ENCODE measurements at places on chromosomes 3 and 15.

- DNase-seq, result peak; percentile 39
Observed at GRCh38 chr3:10992943-10993728, 588 bp downstream of the SLC6A1 start.

DNA sequence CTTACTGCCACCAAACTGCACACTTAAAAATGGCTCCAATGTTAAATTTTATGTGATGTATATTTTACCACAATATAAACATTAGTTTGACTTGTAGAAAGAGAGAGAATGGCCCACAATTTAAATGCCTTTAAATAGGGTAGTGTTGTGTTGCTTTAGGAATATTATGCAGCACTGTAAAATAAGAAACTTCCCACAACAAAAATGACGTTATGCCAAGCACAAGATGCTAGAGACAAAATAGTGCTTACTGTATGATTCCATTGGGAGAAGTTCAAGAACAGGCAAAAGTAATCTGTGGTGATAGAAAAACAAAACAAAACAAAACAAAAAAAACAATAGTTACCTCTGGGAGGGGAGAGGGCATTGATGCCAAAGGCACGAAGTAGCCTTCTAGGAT, 91.3 kb downstream of the MEGF11 start:
- DNase-seq, result no peak

GRCh38 chr3:179671747-179672242, 19.0 kb downstream of the USP13 start:
- DNase-seq, result no peak

DNA sequence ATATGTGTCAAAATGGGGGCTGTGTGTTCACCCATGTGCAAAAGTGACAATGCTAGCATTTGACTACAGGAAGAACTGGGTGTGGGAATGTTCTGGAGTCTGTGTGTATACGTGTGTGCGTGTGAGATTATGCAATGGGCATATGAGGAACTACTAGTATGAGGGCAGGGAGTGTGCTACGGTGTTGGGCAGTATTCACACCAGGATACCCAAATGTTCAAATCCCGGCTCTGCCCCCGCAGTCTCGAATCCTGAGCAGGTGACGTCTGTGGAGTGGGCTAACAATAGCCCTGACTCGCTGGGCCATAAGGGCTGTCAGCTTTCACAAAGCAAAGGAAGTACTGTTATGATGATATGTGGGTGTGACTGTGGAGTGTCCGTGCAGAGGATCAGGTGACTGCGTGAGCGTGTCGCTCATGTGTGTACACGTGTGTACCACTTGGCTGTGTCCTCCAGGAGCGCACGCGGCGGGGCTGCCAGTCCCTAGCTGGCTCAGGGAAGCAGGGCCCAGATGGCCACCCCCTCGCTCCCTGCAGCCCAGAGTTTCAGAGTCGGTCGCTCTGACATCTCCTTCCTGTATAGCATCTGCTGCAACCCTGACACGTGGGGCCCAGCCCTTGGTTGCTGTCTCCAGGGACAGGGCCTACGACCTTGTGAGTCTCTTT, 27.2 kb downstream of the IQSEC1 start:
- no peak for DNase-seq

DNA sequence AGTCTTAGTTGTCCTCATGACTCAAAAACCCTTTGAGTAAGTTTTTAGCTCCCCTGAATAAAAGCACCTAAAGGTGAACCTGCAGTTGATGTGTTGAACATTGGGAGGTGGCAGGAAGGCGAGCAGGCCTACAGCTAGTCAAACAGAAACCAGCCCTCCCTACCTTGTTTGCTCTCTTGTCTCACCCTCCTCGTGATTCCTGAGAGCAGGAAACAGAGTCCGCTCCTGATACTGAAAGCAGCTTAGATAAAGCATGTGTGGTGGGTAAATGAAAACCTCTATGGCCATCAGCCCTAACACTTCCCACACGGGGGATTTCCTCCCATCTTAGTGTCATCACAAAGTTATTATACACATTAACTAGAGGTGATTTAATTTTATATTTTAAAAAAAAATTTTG, 21.8 kb upstream of the CLDN18 start:
- no peak for DNase-seq

GRCh38 chr3:71708476-71709105, 16.6 kb downstream of the EIF4E3 start:
- DNase-seq, result no peak

- DNase-seq, result peak; percentile 95
Observed at GRCh38 chr3:45224824-45225464, 1.1 kb downstream of the TMEM158 start.

DNA sequence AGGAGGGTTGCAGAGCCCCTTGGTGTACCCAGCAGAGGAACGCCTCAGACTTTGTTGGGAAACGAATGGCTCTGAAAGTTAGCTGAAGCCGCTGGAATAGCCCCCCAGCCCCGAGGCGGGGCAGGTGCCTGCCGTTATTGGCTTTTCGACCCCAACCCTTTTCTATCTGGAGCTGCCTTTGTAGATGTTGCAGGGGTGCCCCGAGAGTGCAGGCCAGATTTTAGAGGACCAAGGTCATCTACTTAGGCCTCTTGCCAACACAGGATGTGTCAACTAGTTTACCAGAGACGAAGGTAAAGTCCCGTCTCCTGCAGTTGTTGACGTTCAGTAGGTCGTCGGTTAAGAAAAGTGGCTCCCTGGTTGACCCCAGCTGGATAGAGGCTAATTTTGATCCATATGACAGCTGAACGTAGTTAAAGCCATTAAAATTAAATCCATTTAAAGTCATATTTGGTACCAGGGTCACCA, 579 bp upstream of the UBE3A start:
- no peak for DNase-seq

GRCh38 chr3:130773366-130773765, 26.7 kb upstream of the PIK3R4 start:
- no peak for DNase-seq

- DNase-seq, result no peak
Observed at GRCh38 chr15:93825682-93826081, 405.7 kb upstream of the MCTP2 start.

GRCh38 chr15:75431682-75432081, 19.8 kb downstream of the SIN3A start:
- DNase-seq, result peak; percentile 13

DNA sequence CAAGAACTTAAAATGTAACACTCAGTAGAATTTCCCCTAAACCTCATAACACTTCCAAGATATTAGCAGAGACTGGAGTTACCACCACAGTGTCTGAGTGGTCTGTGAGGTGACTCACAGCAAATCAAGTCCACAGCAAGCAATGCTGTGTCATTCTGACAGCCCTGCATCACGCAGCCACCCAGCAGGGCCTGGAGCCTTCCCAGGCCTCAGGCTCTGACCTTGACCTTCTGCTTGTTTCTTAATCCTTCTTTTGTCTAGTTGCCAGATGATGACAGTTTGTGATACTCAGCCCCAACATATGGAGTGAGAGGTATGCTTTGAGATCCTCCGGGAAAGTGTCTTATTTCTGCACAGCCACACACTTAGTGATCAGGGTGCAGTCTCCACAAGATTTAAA, 82.5 kb downstream of the TOP2B start:
- no peak for DNase-seq

DNA sequence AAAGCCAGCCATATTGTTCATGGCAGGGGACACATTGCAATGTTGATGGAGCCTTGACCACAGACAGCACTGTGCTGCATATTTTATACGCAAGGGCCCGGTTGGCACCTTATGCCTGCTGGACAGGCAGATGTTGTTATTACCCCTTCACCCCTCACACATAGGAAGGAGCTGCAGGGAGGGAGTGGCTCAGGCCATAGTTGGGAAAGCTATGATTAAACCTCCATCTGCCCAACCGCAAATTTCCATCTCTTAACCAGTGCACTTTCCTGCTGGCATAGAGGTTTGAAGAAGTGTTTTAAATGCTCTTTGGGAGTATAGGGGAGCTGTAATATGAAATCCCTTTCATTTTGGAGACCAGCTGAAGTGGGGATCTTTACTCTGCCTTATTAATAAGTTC, 224.7 kb downstream of the CACNA2D3 start:
- DNase-seq, result no peak

DNA sequence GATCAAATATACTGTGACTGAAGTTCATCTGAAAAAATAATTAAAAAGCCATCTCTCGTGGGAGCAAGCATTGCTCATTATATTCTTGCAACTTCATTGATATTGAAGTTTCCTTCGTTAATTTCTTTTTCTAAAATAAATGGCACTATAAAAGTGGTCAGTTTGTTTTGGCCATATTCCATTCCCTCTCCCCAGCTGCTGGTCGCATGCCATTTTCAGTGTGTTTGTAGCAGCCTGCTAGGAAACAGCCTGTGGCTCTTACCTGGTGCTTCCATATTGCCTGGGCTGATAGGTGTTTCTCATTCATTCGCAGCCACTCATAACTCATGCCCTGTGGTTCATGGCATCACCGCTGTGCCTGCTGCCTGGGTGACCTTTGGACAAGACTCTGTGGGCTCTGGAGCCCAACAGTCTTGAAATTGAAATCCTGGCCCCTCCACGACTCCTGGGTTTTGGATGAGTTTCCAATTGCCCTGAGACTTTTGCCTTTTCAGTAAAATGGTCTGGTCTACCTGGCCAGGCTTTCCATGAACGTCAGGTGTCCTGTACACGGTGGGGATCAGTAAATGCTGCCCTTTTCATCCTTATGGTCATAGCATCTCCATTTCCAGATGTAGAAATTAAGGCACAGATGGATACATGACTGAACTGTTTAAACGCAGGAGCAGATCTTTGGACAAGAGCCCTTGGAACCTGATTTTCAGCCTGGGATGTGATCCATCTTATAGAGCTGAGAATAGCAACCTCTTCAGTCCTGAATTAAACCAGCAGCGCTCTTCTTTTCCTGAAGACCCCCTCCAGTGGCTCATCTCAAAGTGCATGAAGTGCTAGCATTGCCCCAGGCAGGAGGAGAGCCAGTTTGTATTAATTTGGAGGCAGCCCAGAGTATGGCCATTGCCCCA, 69.4 kb downstream of the SLCO3A1 start:
- DNase-seq, result no peak

DNA sequence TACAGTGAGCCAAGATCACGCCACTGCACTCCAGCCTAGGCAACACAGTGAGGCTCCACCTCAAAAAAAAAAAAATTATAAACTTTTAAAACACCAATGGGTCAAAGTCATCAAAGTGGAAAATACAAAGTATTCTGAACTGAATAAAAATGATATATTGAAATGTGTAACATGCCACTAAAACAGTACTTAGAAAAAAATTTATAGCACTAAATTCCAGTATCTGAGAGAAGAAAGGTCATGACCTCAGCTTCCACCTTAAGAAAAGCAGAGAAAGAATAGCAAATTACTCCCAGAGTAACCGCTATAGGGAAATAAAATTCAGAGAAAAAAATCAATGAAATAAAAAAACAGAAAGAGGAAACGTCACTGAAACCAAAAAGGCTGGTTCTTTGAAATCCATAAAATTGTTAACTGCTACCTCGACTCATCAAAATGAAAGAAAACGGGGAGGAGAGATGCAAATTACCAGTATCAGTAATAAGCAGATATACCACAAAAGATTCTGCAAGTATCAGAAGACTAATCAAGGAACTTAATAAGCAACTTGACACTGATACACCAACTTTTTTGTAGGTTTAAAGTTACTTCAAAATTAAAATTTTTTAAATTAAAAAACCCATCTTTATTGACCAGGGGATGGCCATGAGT, 20.8 kb downstream of the ATP13A3 start:
- no peak for DNase-seq

DNA sequence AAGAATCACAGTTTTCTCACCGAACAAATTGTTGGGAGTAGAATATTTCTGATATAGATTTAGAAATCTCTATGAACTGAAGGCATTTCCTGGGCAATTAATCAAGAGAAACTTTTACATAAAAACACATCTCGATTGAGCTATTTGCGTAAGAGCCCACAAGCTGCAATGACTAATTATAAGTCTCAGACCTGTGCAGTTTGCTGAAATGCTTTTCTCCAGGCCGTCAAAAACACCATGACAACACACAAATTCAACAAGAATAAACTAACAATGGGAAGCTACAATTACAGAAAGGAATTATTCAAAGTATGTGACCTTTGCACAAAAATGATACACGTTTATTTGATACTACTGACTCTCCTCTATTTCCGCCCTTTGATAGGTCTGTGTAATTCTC, 481.2 kb upstream of the WNT5A start:
- no peak for DNase-seq

Data from neural progenitor cell (in vitro differentiated cells).